HEK293T (cell line): ENCODE measurements at places on chromosomes 1 and 21.

DNA sequence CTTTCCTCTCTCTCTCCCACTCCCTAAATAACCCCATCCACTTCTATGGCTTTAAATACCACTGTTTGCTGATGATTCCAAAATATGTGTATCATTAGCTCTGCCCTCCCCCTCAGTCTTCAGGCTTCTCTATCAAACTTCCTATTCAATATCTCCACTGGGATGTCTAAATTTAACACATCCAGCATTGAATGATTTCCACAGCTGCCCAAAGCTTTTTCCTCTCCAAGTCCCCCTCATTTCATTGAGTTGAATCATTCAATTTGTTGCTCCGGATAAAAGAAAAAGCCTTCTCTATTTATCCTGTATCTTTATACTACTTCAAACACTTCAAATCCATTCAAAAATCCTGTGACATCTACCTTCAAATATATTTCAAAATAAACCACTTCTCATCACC, 225.0 kb downstream of the SEC16B start:
- DNase-seq, result no peak

DNA sequence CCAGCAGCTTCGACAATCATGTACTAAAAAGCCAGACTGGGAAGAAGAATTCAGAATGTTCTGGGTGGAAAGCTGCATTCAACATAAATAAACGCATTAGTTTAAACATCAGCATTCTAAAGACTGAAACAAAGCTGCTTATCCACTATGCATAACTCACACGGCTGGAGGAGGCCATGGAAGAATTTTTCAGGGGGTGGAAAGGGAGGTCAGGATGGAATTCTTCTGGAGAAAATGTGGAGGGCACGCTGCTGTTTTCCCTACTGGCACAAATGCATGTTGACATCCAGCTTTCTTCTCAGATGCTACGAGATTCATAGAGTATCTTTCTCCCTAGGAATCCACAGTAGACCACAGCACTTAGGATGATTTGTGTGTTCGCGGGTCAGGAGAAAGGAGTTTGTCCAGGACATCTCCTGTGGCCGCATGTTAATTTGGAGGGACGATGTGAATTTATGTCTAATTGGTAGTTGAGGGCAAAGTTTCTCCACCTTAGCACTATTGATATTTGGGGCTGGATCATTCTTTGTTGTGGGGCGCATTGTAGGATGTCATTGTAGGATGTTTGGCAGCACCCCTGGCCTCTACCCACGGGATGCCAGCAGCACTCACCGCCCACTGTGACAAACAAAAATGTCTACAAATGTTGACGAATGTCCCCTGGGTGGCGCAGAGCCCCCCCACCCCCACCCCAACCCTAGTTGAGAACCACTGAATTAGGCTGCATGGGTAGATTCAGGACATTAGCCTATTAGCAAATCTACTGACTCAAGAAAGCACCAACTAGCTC, 86.5 kb upstream of the KAZN start:
- no peak for DNase-seq

GRCh38 chr21:19565587-19565986, 1162.0 kb upstream of the TMPRSS15 start:
- DNase-seq, result no peak

GRCh38 chr21:31977816-31978215, 105.0 kb downstream of the HUNK start:
- no peak for DNase-seq

GRCh38 chr1:200211157-200211556, 183.6 kb downstream of the NR5A2 start:
- DNase-seq, result no peak

- DNase-seq, result no peak
Observed at GRCh38 chr1:222454782-222455181, 93.1 kb downstream of the HHIPL2 start.

DNA sequence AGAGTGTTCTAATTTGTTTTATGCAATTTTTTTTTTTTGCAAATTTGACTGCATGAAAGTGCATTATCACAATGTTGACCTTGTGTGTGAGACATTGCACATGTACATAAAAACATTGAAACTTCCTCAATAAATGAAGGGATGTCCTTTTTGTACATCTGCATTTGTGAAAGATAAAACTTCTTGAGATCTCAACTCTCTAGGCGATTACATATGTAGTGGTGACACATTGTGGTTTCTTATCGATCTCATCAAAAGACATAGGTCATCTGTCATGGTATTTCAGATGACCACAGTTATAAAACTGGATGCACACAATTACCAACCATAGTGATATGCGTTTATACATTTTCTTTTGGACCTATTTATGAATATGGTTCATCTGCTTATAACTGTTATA, 35.6 kb upstream of the C21orf91 start:
- DNase-seq, result no peak

GRCh38 chr1:156336242-156336641, 1.9 kb downstream of the CCT3 start:
- DNase-seq, result no peak

DNA sequence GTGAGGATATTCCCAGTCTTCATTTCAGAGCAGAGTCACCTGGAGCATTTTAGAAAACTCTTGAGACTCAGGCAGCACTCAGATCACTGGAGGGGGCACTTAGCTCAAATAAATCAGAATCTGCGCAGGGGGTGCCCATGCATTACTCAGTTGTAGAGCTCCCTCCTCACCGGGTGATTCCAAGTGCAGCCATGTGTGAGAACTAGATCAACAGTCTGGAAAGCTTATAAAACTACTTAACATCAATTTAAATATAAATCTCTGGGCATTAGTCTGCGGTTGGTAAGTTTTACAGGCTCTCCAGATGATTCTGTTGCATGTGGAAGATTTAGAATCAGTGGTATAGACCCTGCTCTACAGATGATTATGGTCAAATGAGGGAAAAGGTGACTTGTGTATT, 128.6 kb downstream of the ST6GALNAC3 start:
- DNase-seq, result peak; percentile 53

DNA sequence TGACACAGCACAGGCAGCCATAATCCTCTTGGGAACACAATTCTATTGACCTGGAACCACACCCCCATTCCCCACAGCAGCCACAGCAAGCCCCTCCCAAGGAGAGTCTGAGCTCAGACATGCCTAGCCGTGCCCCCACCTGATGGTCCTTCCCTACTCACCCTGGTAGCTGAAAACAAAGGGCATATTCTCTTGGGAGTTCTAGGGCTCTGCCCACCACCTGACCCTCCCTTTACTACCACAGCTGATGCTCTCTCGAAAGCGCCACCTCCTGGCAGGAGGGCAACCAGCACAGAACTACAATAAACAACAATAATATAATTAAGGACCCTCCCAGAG, 184.8 kb upstream of the COA6 start:
- no peak for DNase-seq

GRCh38 chr1:182147136-182147820, 85.8 kb upstream of the ZNF648 start:
- DNase-seq, result no peak

- no peak for DNase-seq
Observed at GRCh38 chr1:169925505-169926482, 32.1 kb upstream of the SCYL3 start.

DNA sequence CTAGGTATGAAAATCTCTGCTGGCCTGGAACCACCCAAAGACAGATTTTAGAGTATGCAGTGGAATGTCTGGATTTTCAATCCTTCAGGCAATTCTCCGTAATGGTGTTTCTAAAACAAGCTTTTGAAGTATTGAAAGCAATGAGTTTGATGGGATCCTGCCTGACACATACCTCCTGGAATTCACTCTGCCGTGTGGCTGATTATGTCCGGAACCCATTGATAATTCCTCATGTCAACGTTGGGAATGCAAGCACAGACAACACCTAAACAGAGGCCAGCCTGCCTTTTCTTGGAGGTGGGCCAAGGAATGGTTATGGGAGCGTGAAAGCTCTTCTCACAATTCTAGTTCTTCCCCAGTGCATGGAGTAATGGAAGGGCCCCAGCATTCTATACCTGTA, 168.9 kb upstream of the HMCN1 start:
- DNase-seq, result no peak

DNA sequence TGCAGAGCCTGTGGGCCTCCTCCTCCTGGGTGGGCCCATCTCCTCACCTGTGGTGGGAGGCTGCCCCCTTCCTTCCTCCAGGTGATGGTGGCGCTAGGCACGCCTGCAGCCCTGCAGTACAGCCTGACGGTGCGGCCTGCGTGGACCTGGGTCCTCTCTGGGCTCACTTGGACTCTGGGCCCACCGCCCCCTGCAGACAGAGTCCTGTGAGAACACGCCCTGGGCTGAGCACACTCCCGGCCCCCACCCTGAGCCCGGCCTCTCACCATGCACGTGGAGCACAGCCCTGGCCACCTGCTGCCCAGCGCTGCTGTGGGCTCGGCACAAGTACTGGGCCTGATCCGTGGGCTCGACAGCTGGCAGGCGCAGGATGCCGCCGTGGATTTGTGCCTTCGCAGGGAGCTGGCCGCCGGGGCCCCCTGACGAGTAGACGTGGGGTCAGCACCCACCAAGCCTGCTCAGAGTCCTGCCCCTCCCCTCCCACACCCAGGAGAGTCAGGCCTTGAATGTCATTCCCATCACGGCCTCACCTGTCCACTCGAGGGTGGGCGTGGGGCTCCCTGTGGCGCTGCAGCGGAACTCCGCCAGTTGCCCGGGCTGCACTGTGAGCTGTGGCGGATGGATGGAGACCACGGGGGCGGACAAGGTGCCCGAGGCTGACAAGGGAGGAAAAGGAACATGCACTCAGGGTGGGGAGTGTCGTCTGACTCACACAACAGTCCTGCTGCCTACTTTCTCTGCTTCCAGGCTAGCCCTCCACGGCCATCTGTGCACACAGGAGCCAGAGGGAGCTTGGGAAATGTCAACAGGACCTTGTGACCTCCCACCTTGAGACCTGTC, 43.4 kb downstream of the LDLRAD2 start:
- no peak for DNase-seq

DNA sequence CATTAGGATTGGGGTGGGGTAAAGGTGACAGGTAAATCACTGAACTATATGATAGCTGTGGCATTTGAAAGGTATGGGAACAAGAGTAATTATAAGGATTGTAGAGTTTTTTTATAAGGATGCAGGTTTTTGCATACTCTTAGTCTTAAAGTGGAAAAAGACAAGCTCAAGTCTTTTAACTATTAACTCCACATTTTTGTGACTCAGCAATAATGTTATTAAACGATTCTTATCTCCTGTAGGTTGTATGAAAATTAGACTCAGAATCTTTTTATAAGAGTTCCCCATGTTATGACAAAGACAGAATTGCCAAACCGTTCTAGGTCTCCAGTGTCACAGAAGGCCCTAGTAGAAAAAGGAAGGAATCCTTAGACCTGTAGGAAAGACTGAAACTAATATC, 49.9 kb upstream of the TTLL7 start:
- no peak for DNase-seq

- no peak for DNase-seq
Observed at GRCh38 chr1:17270891-17271765, 22.2 kb downstream of the PADI3 start.

- no peak for DNase-seq
Observed at GRCh38 chr1:169245706-169246105, 121.9 kb downstream of the NME7 start.

GRCh38 chr1:192167911-192168700, 9.8 kb downstream of the RGS18 start:
- DNase-seq, result no peak

DNA sequence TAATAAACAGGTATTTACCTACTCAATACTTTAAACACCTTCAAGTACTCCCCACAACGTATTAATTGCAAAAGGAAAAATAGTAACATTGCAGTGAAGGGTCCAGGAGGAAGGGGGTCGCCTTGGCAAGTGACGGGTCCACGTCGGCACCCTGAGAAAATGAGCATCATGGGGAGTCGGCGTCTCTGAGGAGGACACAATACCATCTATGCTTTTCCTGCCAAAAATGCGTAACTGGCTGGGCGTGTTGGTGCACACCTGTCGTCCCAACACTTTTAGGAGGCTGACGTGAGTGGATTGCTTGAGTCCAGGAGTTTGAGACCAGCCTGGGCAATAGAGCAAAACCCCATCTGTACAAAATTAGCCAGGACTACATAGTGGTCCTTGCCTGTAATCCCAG, 7.3 kb downstream of the FTCD start:
- DNase-seq, result no peak

DNA sequence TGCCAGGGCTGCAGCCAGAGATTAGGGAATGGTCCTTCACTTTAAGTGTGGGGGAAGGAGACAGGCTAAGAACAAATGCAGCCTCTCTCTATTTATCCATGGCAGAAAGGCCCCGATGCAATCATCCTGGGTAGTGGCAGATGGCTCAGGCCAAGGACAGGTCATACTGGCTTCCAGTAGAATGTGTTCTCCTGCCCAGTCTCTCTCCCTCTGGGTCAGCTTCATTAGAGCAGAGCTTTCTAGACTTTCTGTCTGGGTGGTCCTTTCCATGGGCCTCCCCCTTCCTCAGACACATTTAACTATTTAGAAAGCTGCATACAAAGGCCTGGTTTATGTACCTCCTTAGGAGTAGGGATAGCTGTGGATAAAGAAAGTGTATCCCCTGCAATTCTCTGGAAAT, 4.8 kb upstream of the PTCH2 start:
- DNase-seq, result no peak
